ENCODE measurements at places on chromosomes 7 and 10. TPM values are rescaled to one million over a fixed set of nuclear protein-coding genes. Genes with fewer than 3 reads are reported as not detected.

DNA sequence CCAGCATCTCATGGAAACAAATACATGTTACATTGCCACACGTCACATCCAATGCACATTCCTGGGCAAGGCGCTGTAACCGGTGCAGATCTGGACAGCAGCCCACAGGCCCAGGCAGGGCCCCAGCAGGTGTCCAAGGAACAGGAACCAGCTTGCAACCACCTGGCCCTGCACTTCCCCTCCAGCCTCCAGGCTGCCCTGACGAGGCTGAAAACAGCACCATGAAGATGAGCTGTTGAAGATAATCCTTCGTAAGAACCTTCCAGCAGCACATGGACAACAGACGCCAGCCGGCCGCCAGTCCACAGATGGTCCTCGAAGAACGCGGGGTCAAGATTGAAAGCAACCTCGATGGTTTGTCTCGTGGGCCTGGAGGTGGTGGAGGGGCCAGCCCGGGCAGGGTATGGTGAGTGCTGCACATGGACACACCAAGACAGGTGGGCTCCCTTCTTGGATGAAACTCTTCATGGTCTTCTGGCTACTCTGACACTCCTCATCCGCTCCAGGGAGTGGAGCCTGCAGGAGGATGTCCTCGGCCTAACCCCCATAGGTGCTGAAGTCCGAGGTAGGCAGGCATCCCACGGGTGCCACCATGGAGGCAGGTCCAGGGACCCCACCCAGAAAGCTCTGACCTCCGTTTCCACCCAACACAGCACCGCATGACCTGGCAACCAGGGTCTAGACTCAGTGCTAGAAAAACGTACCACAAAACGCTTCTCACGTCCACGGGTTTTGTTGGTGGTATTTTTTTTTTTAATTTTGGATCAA lies 22.9 kb downstream of the PDGFA start:
- H3K4me1 ChIP-seq, result no peaks in the 10 kb centered on the region
- H3K4me3 ChIP-seq, result no peak overlapping the region
- no peaks in the 10 kb centered on the region for H3K36me3 ChIP-seq
- H3K27ac ChIP-seq, result no peak overlapping the region
- DNase-seq, result no peak

- H3K4me3 ChIP-seq, result no peak overlapping the region
- H3K36me3 ChIP-seq, result no peaks in the 10 kb centered on the region
- no peak overlapping the region for H3K27ac ChIP-seq
These were observed 25.7 kb upstream of the GRB10 start for GRCh38 chr7:50808282-50808888.

DNA sequence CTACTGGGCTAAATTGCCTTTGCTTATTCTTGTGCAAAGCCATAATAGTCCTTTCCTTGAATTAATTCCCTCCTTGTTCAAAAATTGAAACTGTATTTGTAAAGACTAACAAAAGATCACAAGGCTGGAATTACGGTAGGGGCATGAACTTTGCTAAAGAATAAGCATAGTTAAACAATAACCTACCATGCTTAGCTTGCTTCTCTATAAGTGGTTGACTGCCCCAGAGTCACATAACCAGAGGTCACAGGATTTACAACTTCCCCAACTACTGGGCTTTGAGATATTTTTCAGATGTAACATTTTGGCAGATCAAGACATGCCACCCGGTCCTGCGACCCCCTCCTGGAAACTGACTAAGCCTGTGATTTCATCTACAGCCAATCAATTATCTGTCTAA lies 181.4 kb downstream of the GPAM start:
- no peaks in the 10 kb centered on the region for H3K36me3 ChIP-seq
- H3K4me1 ChIP-seq, result no peaks in the 10 kb centered on the region
- no peak overlapping the region for H3K27ac ChIP-seq

DNA sequence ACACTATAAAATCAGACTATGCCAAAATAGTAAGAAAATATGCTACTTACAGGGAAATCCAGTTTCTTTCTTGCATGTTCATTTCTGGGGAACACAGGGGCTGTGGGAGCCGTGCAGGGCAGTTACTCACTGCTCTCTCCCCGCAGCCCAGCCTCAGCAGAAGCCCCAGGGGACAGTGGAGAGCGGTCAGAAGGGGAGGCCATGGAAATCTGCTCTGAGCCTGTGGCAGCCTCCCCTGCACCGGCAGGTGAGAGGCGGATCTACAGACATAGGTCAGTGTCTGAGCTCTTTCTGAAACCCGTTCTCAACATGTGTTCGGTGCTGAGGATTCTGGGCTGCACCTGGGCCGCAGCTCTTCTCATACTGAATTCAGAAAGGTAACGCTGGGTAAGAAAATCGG lies 2.9 kb downstream of the ZNF511 start:
- no peak overlapping the region for H3K27ac ChIP-seq
- H3K4me3 ChIP-seq, result no peak overlapping the region
- no peak for DNase-seq
- H3K4me1 ChIP-seq, result no peaks in the 10 kb centered on the region

GRCh38 chr10:50579491-50580261 lies 44.1 kb downstream of the SGMS1 start:
- peaks cover 82% of the 10 kb centered on the region for H3K4me1 ChIP-seq
- DNase-seq, result peak; percentile 32
- peaks cover 10% of the 10 kb centered on the region for H3K36me3 ChIP-seq
- H3K27ac ChIP-seq, result peak overlapping the region; percentile 58
- no peaks in the 10 kb centered on the region for H3K27me3 ChIP-seq
- peak overlapping the region; percentile 15 for H3K4me3 ChIP-seq

DNA sequence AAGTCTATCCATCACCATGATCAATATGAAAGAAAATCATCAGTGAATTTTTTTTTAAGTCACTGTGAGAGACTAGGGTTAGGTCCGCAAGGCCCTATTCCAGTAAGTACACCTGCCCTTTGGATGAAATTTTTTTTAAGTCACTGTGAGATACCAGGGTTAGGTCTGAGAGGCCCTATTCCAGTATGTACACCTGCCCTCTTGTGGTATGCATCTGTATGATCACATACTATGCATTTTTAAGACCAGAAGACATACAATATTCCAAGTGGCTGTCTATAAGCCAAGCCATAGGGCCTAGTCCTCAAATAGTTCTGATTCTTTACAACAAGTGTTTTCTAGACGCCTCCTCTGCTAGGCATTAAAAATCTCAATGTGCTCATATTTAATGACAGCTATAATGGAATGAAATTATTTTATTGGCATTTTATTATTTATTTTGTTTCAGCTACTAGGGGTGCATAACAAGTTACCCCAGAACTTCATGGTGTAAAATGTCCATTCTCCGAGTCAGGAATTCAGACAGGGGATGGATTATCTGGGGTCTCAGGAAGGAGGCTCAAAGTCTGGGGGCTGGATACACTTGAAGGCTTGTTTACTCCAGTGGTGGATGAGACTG lies 53.1 kb downstream of the TEX36 start:
- peaks cover 8% of the 10 kb centered on the region for H3K4me1 ChIP-seq
- H3K4me3 ChIP-seq, result no peak overlapping the region
- H3K36me3 ChIP-seq, result no peaks in the 10 kb centered on the region

- H3K36me3 ChIP-seq, result no peaks in the 10 kb centered on the region
- peak; percentile 9 for DNase-seq
- no peaks in the 10 kb centered on the region for H3K4me1 ChIP-seq
- H3K4me3 ChIP-seq, result no peak overlapping the region
- no peak overlapping the region for H3K27ac ChIP-seq
These were observed 86.2 kb downstream of the EBF3 start for GRCh38 chr10:129877773-129878371.

- no peak overlapping the region for H3K4me3 ChIP-seq
- H3K4me1 ChIP-seq, result peaks cover 30% of the 10 kb centered on the region
- H3K36me3 ChIP-seq, result peaks cover 7% of the 10 kb centered on the region
- peak overlapping the region; percentile 48 for H3K27ac ChIP-seq
- DNase-seq, result no peak
- no peaks in the 10 kb centered on the region for H3K27me3 ChIP-seq
These were observed 101.0 kb upstream of the KCNMA1 start for GRCh38 chr10:77738496-77739158.

DNA sequence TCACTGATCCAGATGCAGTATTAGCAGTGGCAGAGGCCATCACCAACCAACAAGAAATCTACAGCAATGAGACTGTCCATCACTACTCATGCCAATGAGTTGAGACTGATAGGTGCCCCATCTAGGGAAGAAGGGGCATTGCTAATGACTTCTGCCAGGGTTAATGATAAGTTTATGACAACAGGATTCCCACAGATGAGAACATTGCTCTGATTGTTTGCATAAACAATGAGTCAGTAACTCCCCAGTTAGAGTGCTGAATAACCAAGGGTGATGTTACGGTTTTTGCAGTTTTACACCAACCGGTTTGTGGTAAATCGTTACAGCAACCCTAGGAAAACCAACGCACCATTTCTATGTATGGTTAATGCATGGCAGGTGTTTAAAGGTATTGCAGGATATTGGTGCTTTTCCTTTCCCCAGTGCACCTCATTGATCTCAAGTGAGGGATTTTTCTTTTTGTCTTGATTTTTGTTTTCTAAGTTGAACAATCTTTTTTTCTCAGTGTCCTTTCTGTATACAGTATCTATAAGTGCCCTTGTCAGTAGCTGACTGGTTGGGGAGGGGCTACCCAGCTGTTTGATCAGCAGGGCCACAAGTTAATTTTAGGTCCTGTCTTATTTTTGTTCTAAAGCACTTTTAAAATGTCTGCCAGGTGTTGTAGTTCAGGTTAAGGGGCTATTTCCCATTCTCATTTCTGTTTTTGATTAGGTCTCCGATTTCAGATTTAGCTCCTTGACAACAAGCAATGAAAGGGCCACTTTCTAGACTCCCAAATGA lies 3.9 kb upstream of the CSGALNACT2 start:
- peaks cover 4% of the 10 kb centered on the region for H3K4me1 ChIP-seq
- H3K36me3 ChIP-seq, result peaks cover 33% of the 10 kb centered on the region
- H3K4me3 ChIP-seq, result no peak overlapping the region
- no peak for DNase-seq
- peaks cover 49% of the 10 kb centered on the region for H3K27me3 ChIP-seq
- H3K27ac ChIP-seq, result no peak overlapping the region

- no peak for DNase-seq
- H3K27me3 ChIP-seq, result no peaks in the 10 kb centered on the region
These were observed 17.2 kb downstream of the SGPL1 start for GRCh38 chr10:70832852-70833528.

DNA sequence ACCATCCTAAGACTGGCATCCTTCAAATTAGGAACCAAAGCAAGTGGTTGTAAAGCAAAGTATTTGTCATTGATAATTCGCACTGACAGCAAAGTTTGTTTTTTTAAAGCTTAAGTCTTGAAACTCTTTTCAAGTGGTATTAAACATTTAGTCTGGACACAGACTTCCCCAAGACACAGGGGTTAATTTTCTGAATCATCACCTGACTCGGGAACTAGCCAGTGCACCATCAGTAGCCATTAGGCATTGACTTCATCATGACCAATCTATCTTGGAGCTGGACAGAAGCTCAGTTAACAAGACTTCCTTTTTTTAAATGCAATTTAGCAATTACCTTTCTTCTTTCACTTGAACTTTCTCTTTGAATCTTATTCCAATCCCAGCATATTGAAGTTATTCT lies 210.6 kb downstream of the ZNF365 start:
- peaks cover 9% of the 10 kb centered on the region for H3K27me3 ChIP-seq
- H3K27ac ChIP-seq, result no peak overlapping the region
- no peak for DNase-seq
- H3K4me1 ChIP-seq, result no peaks in the 10 kb centered on the region

- H3K27ac ChIP-seq, result peak overlapping the region; percentile 92
- peak; percentile 66 for DNase-seq
- H3K36me3 ChIP-seq, result peaks cover 28% of the 10 kb centered on the region
- H3K4me3 ChIP-seq, result peak overlapping the region; percentile 33
These were observed 193.6 kb downstream of the JCAD start for GRCh38 chr10:29865700-29866355.

- no peak overlapping the region for H3K4me3 ChIP-seq
- no peaks in the 10 kb centered on the region for H3K36me3 ChIP-seq
- H3K27me3 ChIP-seq, result no peaks in the 10 kb centered on the region
- DNase-seq, result no peak
- H3K27ac ChIP-seq, result no peak overlapping the region
These were observed 221.5 kb downstream of the INHBA start for GRCh38 chr7:41481353-41481752.

DNA sequence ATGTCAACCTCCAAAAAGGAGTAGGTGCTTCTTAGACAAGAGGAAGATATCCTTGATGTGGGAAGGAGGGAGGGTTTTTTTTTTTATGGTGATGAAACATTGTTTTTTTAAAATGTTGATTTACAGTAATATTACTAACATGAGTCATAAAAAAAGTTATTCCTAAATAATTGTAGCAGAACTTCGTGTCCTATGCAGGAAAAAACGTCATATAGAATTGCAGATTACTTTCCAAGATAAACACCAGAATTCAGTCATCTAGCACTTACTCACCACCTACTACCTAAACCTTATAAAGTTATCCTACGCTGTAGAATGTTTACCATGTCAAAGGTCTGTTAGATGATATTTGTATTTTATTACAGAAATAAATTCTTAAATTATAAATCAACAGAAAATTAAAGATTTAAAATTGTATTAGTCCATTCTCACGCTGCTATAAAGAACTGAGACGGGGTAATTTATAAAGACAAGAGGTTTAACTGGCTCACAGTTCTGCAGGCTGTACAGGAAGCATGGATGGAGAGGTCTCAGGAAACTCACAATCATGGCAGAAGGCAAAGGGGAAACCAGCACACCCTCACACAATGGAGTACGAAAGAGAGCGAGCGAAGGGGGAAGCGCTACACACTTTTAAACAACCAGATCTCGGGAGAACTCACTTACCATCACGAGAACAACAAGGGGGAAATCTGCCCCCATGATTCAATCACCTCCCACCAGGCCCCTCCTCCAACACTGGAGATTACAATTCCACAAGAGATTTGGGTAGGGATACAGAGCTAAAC lies 105.2 kb upstream of the NEBL start:
- H3K4me1 ChIP-seq, result peaks cover 20% of the 10 kb centered on the region
- H3K27me3 ChIP-seq, result no peaks in the 10 kb centered on the region
- H3K27ac ChIP-seq, result no peak overlapping the region
- no peak overlapping the region for H3K4me3 ChIP-seq

- no peak overlapping the region for H3K4me3 ChIP-seq
- H3K4me1 ChIP-seq, result no peaks in the 10 kb centered on the region
- H3K36me3 ChIP-seq, result no peaks in the 10 kb centered on the region
- no peak overlapping the region for H3K27ac ChIP-seq
These were observed 53.3 kb downstream of the WIPF3 start for GRCh38 chr7:29859524-29860185.

Gene FOXK1
- 67.1 TPM for total RNA-seq

Gene C7orf33
- not detected for total RNA-seq

Gene MRLN
- not detected for total RNA-seq

Gene EBF3
- not detected for total RNA-seq

Gene ELMO1
- total RNA-seq, result not detected

Gene ELN
- total RNA-seq, result 0.39 TPM

Gene CALCR
- not detected for total RNA-seq

Gene MCM10
- 42.0 TPM for total RNA-seq

Gene EPHB6
- 3.1 TPM for total RNA-seq

Gene CPA1
- total RNA-seq, result not detected

Gene FBXL13
- 1.3 TPM for total RNA-seq
